ENCODE measurements at places on chromosomes 13 and 19. TPM values are rescaled to one million over a fixed set of nuclear protein-coding genes. Genes with fewer than 3 reads are reported as not detected.

DNA sequence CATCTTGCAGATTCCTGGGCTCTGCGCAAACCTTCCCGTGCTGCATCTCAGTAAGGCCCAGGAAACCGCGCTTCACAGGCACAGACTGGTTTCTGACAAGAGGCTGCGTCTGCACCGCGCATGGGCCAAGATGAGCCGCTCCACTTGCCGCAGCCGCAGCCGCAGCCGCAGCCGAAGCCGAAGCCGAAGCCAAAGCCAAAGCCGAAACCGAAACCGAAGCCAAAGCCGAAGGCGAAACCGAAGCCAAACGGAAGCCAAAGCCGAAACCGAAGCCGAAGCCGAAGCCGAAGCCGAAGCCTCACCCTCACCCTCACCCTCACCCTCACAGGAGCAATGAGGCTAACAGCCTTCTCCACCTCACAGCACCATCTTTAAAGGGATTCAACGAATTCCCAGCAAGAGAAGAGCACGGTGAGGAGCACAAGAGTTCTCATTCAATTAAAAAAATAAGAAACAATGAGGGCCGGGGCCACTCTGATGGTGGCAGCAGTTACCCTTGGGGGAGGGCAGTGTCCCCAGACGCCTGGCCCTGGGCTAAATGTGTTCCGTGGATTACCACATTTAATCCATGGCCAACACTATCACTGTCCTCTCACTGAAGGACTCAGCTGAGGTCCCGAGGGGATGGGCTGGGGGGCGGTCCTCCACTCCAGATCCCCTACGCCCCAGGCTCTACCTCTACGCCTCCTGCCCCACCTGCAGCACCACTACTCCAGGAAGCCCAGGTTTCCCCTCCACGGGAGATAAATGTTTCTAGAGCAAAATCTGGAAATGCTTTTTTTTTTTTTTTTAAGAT is 29.1 kb downstream of the ZNF787 start:
- no peak for DNase-seq

- DNase-seq, result no peak
Observed at GRCh38 chr13:109670776-109671175, 115.6 kb downstream of the IRS2 start.

GRCh38 chr13:112003396-112003795 is 63.6 kb upstream of the SOX1 start:
- no peak for DNase-seq

DNA sequence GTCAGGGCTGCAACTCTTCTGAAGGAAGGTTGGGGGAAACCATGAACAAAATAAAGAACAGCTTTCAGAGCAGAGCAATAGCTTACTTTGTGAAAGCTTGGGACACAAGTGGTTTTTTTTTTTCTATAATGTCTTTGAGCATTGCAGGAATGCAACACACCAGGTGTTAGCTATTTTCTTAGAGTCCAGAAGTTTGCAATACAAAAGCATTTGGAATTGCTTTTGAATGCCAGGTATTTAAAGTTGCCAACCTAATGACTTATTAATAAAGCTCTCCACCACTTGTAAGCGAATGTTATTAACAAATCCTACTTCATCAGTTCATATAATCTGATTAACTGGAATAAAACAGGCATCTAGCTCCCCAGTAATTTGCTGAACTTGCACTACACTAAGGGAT is 172.6 kb downstream of the NUFIP1 start:
- DNase-seq, result no peak

The LILRB4 gene
- total RNA-seq, result 4.9 TPM
